ENCODE measurements at places on chromosomes 2 and 18. TPM values are rescaled to one million over a fixed set of nuclear protein-coding genes. Genes with fewer than 3 reads are reported as not detected.

DNA sequence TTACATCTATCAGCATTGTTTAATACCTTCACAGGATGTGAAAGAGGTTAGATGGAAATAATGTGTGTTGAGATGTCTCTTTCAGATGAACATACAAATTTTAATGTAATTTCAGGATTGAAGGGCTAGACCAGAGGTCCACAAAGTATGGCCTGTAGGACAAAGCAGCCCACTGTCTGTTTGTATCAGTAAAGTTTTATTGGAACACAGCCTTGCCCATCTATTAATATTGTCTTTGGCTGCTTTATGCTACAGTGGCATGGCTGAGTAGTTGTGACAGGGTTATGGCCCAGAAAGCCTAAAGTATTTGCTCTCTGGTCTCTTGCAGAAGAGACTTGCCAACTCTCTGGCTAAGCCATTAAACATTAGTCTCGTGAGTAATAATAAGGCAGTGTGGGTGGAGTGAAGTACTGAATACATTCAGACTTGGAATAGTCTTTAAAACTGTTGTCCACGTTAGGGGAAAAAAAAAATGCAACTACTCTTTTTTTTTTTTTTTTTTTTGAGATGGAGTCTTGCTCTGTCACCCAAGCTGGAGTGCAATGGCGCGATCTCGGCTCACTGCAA is 74.5 kb upstream of the NOSTRIN start:
- DNase-seq, result no peak

DNA sequence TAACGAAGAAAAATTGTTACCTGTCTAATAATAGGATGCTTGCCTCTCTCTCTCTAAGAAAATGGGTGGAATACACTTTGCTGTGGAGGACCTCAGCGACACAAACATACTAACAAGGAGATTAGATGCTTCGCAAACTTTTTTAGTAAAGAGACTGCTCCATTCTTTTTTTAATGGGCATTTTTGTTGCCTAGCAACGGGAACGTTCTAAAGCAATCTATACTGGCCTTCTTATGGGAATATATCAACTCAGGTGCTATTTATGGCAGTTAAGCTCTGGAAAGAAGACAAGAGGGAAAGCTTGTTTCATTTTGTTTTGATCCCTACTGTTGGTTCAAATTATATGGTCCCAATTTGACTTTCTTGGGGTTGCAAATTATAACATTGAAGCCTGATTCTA is 86.8 kb upstream of the CBLN2 start:
- no peak for DNase-seq

DNA sequence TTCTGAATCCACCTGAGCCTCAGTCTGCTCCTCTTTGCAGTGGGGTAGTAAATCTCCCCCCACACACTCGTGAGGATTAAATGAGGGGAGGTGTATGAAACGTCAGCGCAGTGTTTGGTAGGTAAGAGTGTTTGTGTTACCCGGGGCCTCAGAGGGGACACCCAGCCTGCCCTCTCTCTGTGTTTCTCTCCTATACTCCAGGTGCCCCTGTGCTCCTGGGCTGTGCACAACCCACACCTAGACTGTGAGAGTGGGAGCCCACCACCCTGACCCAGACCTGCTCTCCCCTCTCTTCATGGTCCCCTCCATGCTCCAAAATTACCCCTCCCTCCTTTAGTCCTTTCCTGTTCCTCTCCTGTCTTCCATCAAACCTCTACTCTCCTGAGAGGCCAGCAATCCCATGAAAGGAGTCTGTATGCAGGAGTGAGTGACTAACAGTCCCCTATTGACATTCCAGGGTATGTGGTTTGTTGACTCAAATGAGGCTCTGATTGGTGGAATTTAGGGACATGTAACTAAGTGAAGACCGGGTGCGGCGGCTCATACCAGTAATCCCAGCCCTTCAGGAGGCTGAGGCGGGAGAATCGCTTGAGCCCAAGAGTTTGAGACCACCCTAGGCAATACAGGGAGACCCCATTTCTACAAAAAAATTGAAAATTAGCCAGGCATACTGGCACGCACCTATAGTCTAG is 10.4 kb downstream of the CIB4 start:
- DNase-seq, result no peak

GPR55 gene
- total RNA-seq, result not detected

GRCh38 chr18:22985250-22985649 is 52.1 kb downstream of the RBBP8 start:
- DNase-seq, result no peak

ZNF804A gene
- total RNA-seq, result 0.07 TPM

DNA sequence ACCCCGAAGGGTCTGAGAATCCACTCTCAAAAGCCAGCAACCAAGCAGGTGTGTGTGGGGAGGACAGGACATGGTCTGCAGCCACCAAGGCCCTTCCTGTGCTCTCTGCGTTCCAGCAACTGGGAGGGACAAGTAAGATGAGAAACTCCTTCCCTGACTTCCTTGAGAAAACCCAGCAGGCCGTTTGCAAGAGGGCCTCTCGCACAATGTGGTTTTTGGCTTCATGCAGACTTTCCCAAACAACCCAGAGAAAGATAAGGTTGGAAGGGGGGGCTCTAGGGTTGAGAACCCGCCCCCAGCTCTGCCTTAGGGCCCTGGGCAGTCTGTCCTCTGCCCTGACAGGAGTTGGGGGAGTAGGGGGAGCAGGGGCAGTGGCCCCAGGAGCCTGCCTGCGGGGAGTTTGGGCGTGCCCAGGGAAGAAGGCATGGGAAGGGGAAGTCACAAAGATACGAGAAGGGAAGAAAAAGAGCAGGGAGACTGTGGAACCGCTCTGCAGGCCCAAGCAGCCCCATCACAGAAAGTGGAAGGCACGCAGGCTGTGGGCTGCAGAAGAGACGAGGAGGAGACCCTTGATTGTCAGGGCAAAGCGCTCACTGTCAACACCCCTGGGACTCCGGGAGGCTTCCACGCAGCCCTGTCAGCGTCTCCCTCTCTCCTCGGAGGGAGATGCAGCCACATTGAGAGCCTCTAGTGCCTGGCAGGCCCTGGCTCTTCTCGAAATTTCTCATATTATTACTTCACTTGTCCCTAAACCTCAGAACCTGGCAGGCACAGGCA is 99.8 kb downstream of the SMAD7 start:
- peak; percentile 40 for DNase-seq

DNA sequence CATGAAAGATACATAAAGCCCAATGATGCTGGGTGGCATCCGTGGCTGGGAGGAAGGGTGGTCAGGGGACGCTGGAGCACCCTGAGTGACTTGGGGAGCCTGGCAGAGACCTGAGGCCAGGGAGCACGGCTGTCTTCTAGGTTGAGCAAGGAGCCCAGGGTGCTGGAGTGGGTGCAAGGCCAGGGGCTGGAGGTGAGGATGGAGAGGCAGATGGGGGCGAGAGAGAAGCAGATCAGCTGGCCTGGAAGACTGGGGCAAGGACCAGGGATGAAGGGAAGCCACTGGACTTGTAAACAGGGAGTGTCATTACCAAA is 52.2 kb downstream of the FAM178B start:
- no peak for DNase-seq

GRCh38 chr2:239951129-239951734 is 73.9 kb downstream of the NDUFA10 start:
- no peak for DNase-seq

DNA sequence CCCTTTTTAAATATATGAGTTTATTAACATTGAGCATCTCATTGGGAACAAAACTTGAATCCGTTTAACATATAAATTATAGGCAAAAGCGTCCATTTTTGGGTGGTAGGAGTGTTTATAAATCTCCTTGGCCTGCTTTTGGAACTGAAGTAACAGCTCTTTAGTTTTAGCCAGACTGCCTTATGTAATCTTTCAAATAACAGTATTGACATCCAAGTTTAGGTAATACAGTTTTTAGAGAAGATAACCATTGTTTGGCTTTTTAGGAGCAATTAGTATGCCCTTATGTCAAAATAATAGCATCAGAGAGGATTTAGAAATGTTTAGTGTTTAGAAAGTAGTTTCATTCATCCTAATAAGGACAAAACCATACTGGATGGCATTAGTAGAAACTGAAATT is 361.9 kb downstream of the ARHGAP15 start:
- DNase-seq, result no peak

RAX gene
- total RNA-seq, result not detected

DNA sequence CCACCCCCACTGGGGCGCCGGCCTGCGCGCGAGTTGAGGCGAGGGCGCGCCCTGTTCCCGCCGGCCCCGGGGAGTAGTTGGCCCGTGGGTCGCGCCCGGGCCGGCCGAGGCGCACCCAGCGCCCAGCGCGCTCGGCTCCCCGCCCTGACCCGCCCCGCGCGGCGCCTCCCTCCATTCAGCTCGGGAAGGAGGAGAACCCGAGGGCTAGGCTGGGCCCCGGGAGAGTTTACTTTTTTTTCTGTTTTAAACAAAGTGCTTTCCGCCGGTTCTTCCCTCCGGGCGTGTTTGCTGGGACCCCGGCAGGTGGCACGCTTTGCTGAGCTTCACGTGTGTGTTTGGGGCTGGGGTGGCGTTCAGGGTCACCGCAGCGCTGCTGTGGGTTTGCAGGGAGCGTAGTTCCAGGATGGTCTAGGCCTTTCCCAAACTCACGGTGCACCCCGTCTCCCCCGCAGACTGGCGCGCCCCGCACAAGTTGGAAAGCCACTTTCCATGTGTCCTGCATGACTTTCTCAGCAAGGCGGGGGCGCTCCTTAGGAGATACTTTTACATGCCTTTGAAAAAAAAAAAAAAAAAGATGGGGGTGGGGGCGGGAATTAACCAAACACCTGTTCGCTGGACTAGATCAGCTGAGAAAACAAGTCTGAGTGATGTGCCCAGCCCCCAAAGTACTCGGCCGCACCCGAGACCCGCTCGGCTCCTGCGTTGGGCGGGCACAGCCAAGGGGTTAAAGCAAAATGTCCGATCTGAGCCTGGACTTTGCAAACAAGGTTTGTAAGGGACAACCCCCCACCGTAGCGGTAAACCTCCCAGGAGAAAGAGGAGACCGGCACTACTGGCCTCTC is 825 bp downstream of the ITGA6 start:
- peak; percentile 65 for DNase-seq

CXCR2 gene
- total RNA-seq, result 1.1 TPM

- no peak for DNase-seq
These were observed 14.5 kb downstream of the IL1R2 start for GRCh38 chr2:102005989-102006885.

- DNase-seq, result no peak
These were observed 204.8 kb downstream of the ANAPC1 start for GRCh38 chr2:111679202-111679601.

MOB1A gene
- total RNA-seq, result 55.6 TPM

- DNase-seq, result peak; percentile 60
These were observed 36.6 kb downstream of the DIPK1C start for GRCh38 chr18:74420481-74420880.

UGT1A3 gene
- not detected for total RNA-seq

SLC4A3 gene
- total RNA-seq, result 456 TPM

EN1 gene
- total RNA-seq, result not detected

DNA sequence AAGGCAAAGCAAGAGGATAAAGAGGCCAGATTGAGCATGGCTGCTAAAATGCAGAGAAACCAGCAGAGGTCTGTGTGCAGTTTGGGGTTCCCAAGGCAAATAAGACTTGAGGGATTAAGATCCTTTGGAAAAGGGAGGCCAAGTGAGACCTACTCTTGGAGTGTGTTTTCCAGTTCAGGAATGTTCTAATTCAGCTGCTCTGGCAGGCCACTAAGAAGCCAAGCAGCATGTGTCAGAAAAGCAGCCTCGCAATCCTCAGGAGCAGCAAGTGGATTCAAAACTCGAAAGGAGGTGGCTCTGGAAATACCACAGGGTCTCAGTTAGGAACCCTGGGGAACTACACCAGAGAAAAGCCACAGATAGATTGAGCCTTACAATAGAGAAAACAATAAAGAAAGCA is 569.2 kb downstream of the METTL4 start:
- DNase-seq, result peak; percentile 28

- no peak for DNase-seq
These were observed 47.2 kb downstream of the CLIP4 start for GRCh38 chr2:29162204-29162928.

DNA sequence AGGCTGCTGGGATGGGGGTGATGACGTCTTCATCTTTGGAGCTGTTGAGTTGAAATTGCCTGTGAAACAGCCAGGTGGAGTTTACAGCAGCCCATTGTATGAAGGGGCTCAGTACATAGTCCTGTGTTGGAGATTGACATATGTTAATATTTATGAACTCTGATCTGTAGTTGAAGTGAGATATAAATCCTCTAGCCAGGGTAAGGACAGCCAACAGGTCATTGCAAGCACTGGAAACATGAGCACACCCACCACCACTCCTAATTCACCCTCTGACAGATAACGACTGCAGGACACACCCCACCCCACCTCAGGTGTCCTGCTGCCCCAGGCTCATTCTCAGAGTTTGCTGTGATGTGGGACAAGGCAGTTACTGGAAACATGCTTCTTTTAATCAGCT is 112.4 kb upstream of the TRIB2 start:
- no peak for DNase-seq

DNA sequence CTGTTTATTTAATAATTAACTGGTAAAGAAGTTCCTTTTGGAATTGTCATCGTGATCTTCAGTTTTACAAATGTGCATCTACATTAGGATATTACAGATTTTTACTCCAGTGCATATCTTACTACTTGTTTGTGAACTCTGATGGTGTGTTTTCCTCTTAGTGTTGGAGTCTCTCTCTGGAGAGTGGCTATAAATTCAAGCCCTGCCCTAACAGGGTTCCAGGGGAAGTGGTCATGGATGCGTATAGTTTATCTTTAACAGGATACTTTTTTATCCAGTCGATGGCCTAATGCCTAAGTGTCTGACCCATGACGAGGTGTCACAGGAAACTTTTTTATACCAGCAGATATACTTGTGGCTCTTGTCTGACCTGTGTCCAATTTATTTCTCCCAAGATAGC is 75.4 kb downstream of the CHN1 start:
- DNase-seq, result no peak

Measured in left ventricle myocardium superior (tissue), 1 donor.